Stimulated activated CD4-positive, alpha-beta T cell treated with anti-CD3 and anti-CD28 coated beads, Interleukin-12 subunit alpha, Interleukin-12 subunit beta, amount 100 ng/mL, for 4 hours (primary cell): ENCODE measurements at places on chromosomes 5 and 9.

GRCh38 chr9:82939451-82939850, 123.5 kb downstream of the RASEF start:
- no peak for DNase-seq

DNA sequence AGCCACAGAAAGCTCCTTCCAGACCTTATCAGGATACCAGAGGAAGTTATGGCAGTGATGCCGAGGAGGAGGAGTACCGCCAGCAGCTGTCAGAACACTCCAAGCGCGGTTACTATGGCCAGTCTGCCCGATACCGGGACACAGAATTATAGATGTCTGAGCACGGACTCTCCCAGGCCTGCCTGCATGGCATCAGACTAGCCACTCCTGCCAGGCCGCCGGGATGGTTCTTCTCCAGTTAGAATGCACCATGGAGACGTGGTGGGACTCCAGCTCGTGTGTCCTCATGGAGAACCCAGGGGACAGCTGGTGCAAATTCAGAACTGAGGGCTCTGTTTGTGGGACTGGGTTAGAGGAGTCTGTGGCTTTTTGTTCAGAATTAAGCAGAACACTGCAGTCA, 70.8 kb upstream of the ENTREP1 start:
- no peak for DNase-seq

GRCh38 chr5:74631081-74631953, 9.2 kb downstream of the ENC1 start:
- DNase-seq, result no peak

- DNase-seq, result no peak
These were observed 454.0 kb upstream of the RGMB start for GRCh38 chr5:98319299-98320011.

DNA sequence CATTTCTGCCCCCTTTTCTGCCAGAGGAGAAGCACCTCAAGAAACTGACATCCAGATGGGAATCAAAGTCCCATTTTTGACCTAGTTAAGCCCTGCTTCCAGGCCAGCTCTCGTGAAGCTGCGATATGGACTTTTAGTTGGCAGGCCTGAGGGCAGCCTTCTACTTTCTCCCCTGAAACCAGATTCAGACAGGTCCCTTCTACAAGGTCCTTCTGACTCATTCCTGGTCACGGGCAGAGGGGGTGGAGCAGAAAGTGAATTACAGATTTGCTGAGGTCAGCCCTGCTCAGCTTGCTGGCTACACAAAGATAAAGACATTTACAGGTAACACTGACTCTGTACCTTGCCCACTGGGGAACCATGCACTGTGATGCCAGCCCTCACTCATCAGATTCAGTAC, 52.8 kb upstream of the TUT7 start:
- DNase-seq, result no peak

DNA sequence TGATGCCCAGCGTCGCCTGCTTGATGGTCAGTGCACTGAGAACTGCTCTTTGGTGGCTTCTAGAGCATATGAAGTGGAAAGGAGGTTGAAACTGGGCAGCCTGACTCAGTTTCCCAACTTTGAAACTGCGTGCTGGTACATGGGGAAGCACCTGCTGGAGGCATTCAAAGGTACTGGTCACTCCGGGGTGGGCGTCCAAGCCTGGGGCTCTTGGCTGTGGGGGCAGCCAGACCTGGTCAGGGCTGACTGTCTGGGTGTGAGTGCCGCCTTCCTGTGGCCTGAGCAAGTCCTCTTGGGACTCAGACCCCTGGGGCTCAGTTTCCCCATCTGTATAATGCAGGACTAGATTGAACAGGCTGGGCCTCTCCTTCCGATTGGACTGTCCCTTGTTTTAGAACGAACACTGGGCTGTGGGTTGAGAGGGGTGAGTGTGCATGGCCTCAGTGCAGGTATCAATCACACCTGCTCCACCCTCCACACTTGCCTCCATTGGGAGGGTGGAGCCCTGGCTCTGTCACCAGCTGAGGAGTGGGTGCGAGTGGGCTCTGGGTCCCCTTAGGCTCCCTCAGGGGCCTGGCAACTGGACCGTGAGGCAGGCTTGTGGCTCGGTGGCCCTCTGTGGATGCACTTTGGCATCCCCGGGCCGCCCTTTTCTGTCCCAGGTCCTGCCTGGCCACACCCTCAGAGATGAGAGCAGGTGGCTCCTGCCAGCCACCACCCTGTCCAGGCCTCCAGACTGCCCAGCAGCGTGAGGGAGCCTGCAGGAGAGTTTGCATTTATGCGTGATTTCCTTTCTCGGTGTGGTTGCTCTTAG, 80.2 kb downstream of the PHF2 start:
- no peak for DNase-seq

- DNase-seq, result no peak
These were observed 593.7 kb downstream of the DNAH5 start for GRCh38 chr5:13350767-13351166.

DNA sequence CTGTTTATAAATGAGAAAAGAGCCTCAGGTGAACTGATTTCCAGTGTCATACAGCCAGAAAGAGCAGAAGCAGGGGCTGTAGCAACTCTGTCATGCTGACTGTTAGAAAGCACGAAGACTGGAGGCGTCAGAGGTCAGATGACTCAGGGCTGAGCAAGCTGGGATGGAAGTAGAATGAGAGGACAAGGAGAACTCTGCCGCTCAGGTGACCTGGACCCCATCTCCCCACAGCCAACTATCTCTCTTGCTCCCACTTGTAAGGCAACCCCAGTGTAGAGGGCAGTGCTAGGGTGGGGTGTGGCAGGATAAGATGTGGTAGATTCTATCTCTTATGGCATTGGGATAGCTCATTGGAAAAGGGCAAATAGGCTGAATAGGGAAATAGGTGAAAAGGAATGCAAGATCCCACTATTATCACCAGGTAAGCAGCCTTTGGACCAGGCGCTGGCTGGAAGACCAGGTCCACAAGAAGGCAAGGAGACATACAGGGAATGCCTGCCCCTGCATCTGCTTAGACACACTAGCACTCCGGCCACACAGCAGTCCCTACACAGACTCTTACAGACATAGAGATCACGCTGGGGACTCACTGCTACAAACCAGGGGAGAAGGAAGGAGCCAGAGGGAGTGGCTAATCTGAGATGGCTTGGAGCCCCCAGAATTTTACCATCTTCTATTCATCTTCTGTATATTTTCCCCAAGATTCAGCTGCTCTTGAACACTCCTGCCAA, 21.2 kb upstream of the LOX start:
- no peak for DNase-seq

- no peak for DNase-seq
These were observed 104.2 kb downstream of the MARCHF3 start for GRCh38 chr5:126926187-126926586.

GRCh38 chr5:14501353-14502293, 80.0 kb upstream of the OTULINL start:
- no peak for DNase-seq

- no peak for DNase-seq
These were observed 26.7 kb downstream of the LNPEP start for GRCh38 chr5:96962540-96962991.

DNA sequence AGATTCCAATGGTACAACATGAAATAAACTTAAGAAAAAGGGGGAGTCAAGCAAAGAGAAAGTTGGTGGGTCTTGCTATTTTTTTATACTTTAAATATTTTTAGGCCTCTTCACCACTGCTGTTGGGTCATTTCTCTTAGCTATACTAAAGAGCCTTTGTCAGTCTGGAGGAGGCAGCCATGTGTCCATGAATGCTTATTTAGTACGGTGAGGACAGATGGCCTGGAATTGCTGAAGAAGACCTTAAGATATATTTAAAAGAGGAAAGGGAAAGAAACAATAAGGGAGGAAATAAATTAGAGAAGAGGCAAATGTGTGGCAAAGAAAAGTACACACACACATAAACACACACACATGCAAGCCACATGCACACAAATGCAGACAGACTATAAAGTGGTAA, 560.5 kb upstream of the MEF2C start:
- no peak for DNase-seq

DNA sequence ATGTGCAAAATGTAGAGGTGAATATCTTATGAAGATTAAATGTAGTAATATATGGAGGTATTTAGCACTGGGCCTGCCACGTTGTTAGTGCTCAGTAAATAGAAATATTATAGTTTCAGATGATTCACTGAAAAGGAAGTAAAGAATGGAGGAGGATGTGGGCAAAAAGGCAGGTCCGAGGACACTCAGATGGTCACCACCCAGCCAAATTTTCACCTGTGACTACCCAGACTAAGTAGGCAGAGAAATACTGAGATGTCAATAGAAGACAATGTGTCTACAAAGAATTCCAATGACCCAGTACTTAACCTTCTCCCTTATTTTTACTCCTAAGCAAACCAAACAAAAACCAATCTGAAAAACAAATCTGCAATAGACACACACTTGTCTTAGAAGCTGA, 70.3 kb upstream of the ATP10B start:
- DNase-seq, result no peak

DNA sequence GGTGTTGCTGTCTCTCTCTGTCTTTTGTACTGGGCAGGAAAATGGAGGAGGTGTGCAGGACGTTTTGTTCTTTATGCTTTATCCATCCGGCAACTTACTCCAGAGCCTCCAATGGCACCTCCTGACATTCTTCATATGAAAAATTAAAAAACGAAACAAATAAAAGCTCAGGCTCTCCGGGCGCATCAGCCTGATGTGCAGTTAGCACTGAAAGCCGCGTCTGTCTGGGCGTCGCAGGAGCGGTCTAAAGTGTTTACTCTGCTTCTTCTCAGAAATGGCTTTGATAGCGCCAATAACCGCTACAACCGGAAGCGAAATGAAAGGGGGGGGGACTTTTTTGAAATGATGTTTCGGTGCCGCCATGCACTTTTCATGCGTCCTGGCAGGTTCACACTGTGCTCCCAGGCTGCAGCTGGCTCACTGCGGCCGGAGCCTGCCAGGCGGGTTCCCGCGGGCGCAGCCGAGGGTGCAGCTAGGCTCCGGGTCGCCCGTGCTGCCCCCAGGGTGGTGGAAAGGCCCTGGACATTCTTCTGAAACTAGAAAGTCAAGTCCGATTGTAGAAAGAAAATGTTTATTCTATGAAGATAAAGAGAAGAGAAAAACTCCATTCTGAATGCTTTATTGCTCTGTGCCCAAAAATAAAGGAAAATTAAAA, 407.7 kb upstream of the IRX1 start:
- no peak for DNase-seq

DNA sequence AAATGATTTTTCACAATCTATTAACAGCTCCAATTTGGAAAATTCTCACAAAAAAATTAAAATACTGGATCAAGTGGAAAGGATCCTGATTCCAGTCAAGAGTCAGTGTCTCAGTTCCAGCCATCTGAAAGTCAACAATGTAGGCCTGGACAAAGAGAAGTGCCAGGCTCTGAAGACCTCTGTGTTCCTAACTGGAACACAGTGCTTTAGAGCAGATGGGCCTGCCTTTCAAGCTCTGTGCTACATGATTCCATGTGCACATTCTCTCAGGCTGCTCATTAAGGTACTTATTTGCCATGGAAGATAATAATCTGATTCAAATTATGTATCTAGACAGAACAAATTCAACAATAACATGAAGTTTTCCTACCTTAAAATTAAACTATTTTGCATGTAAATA, 30.2 kb upstream of the ALDH1A1 start:
- no peak for DNase-seq

DNA sequence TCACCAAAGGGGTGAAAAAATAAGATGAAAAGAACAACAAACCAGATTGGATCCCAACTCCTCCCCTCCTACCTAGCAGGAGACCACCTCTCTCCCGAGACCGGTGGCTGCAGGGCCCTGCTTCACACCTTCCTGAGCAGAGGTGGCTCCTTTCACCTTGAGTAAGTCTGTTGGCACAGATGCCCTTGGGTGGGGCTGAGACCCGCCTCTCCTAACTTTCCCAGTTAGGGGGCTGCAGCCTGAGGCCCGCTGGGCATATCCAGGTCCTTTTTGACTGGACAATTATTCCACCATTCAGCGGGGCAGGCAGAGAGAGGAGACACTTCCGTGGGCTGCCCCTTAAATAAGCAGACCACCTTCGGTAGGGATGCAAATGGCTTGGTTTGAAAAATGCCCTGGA, 1.3 kb downstream of the SLC25A48 start:
- DNase-seq, result no peak

- no peak for DNase-seq
These were observed 289.5 kb upstream of the IL12B start for GRCh38 chr5:159619826-159620225.

DNA sequence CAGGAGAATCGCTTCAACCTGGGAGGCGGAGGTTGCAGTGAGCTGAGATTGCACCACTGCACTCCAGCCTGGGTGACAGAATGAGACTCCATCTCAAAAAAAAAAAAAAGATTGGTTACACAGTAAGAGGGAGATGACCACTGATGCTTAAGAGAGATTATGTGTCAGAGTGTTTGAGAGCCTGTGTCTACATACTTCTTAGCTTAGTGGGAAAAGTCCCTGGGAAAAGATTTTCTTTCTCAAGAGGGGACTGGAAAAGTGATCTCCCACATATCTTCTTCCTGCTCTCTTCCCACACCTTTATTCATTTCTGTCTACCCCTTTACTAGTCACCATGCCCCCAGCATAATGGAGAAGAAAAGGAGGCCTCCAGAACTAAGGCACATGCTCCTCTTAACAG, 55.2 kb downstream of the MCTP1 start:
- DNase-seq, result no peak

GRCh38 chr5:149268928-149269557, 2.6 kb upstream of the AFAP1L1 start:
- DNase-seq, result no peak

DNA sequence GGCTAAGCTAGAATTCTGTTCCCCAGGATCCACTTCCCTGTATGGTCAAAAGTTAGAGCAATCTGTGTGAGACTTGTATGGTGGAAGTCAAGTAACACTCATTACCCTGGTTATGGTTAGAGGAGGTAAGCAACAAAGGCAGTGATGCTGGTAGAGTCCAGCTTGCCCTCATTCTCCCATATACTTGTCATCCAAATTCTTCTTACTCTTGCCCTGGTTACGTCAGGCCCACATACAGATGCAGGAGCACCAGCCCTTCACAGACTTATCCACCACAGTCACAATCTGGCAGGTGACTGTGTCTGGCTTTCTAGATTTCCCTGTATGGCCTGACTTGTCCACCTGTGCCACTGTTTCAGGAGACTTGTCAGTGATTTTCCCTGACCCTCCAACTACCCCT, 35.4 kb downstream of the PGGT1B start:
- no peak for DNase-seq

DNA sequence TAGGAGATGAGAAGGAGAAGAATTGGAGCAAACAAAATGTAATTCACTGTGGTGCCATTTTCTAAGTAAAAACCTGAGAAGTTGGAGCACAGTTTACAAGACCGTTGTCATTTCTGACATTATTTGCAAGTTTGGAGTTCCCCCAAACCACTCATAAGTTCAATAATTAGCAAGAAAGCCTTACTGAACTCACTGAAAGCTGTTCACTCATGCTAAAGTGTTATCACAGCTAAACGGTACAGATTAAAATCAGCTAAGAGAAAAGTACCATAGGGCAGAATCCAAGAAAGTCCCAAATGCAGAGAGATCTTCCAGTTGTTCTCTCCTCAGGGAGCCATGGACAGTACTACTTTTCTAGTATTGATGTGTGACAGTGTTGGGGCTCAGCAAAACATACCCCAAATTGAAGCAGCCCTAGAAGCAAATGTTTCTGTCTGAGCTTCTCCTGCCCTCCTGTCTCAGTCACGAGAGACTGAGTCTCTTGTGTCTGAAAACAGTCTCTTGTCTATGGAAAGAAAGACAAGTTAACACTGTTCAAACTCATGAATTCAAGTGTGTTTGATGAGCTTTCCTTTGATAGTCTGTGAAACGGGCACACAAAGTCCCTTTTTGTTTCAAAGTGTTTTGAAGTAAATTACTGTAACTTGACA, 221.2 kb downstream of the GABRG2 start:
- DNase-seq, result no peak
